ENCODE measurements at places on chromosomes 3 and 15.

DNA sequence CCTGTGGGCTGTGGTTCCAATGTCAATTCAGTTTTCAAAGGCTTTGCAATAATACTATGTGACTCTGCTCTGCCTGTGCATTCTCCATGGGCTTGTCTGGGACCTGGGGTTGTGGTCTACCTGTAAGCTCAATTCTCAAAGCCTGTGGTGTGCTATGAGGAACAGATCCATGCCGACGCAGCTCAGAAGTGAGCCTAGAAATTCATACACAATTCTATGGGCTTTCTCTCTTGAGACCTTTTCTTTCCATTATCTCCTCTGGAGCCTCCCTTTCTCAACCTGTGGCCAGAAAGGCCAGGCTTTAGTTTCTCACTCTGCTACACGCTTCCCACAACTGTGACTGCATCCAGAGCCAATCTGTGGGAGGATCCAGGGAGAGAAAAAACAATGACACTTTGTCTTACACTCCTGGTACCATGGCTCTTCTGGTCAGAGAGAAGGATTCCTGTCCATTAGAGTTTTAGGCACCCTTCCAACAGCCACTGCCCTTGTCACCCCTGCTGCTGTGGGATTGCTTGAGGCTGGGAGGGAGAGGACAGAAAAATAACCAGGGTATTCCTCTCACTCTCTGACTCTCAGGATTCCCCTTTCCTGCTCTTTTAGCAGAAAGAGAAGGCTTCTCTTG is 34.1 kb upstream of the KLF13 start:
- DNase-seq, result no peak

DNA sequence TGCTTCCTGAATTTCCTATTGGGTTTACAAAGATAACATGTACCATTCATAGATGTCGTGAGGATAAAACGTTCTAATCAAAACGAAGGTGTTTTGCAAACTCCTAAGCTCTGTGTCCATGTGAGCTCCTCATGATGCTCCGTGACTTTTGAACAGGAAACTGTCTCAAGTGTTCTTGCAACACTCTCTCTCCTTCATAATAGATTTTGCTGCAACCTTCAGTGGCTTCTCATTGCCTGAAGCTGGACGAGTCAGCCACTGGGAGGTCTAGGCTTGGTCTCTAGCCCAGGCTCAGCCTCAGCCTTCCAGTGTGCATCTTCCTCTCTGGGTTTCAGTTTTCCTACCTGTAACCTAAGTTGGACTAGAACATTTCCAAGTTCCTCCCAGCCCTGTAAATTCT is 18.7 kb upstream of the BCL2A1 start:
- DNase-seq, result no peak

- no peak for DNase-seq
These were observed 331.1 kb downstream of the CHST2 start for GRCh38 chr3:143450632-143451031.

- DNase-seq, result no peak
These were observed 128.9 kb upstream of the VEPH1 start for GRCh38 chr3:157632075-157632474.

DNA sequence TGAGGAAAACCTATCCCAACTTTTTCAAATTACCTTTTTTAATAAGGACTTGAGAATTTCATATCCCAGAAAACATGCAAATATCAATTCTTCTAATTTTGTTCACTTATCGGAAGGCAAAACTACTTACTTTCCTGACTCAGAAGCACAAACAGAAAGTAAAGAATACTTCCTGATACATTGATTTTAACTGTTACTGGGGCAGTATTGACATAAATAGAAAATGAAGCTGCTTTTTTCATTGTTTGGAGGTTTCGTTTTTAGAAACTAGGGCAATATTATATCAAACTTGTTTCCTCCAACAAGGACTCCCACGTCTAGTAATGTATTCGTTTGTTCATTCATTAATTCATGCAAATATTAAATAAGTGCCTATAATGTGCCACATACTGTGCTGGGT is 19.1 kb downstream of the PAQR9 start:
- DNase-seq, result no peak

DNA sequence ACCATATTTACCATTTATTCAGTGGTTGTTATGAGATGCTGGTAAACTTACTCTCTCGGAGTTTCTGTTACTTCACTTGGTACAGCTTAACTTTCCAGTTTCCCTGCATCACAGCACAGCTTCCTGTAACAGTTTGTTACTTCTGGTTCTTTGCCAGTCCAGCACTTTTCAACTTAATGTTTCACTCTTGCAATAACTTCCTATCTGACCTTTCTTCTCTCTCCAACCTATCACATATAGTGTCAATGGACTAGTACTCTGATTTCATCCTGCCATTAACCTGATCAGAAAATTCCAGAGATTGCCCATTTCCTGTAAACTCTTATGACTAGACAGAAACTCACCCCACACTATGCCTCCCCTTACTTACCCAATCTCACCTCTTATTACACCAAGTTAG is 3.9 kb upstream of the ATP11B start:
- no peak for DNase-seq

DNA sequence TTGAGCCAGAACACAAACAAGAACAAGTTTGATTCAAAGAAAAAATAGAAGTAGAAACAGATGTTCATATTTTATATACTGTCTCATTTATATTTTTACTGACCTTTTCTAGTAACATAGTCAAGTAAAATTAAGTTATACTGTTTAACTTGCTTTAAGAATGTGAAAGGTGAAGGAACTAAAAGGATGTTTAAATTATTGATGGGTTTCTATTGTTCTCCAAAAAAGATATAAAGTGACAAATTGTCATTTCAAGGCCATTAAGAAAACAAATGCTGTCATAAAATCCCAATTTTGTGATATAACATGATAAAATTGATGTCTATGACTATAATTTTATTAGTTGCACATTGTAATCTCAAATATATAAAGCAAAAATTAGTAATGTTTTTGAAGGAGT is 7.3 kb downstream of the GPR149 start:
- DNase-seq, result no peak

DNA sequence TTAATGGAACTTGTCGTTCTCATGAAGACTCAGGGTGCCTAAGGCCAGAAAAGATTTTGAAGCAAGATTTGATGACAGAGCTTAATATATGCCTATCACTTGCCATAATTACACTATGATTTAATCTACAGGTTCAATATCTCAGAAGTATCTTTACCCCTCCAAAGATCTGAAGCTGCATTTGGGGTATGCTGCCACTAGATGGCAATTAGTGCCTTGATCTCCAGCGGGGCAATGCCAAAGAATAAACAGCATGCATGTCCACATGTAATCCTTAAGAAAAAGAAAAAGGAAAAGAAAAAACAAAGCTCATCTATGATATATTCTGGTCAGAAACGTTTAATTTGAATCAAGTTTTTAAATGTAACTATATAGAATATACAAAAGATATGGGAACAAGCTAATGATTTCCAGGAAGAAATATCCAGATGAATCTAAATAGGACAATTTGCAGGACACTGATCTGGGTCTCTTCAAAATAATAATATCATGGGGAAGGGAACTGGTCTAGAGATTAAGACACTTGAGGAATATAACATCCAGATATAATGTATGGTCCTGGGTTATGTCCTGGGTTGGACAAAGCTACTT is 55.0 kb upstream of the SOX14 start:
- DNase-seq, result no peak

DNA sequence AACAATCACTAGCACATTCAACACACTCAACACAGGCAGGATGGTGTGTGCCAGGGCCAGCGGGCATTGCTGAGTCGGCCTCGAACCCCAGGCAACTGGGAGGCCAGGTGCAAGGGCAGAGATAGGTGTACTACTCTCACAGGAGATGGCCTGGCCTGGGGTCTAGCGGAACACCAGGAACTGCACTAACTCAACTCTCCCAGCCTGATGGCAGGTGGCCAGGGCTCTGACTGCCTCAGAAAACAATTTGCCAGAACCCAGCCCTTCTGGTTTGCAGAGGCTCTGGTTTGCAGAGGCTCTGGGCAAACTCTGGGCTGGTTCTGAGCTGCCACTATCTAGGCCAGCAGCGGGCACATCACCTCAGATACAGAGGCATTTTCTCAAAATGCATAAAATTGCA is 229.2 kb upstream of the CHRNA7 start:
- DNase-seq, result no peak

DNA sequence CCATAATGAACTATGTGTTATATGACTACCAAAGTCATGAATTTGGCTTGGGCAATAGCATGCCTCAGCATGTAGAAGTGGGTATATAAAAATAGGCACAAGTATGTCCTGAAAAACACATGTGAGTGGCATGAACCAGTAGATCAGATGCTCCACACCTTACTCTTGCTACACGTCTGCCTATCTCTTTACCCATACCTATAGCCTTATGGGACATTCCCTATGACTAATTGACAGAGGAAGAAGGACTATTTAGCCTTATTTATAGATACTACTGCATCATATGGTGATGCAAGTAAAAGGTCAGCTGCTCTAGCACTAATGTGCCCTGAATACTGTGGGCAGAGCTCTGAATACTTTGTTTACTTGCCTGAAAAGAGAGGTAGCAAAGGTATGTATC is 81.0 kb upstream of the ZPLD1 start:
- DNase-seq, result no peak

GRCh38 chr15:89747708-89748682 is 3.1 kb downstream of the MESP1 start:
- no peak for DNase-seq

DNA sequence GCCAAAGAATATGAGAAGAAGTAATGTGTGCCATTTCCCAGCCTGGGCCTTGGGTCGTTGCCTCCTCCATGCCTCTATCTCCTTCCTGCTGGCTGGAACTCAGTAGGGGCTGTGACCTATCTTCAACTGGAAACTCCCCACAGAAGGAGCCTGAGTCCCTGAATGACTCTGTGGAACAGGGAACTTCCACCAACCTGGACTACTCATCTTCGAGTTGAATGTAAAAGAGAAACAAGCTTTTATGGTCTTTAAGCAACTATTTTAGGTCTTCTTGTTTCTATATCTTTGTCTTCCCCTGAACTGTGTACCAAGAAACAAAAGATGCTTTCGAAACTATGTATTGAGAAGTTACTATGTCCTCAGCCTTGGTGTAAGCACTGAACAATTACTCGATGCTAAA is 355.3 kb upstream of the NR2F2 start:
- no peak for DNase-seq

DNA sequence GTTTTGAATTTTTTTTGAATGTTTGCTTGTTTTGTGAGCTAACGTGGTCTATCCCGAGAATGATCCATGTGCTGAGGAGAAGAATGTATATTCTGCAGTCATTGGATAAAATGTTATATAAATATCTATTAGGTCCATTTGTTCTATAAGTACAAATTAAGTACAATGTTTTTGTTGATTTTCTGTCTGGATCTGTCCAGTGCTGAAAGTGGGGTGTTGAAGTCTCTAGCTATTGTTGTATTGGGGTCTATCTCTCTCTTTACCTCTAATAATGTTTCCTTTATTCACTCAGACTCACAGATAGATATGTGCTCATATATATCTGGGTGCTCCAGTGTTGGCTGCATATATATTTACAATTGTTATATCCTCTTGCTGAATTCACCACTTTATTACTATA is 144.8 kb upstream of the SETMAR start:
- no peak for DNase-seq

DNA sequence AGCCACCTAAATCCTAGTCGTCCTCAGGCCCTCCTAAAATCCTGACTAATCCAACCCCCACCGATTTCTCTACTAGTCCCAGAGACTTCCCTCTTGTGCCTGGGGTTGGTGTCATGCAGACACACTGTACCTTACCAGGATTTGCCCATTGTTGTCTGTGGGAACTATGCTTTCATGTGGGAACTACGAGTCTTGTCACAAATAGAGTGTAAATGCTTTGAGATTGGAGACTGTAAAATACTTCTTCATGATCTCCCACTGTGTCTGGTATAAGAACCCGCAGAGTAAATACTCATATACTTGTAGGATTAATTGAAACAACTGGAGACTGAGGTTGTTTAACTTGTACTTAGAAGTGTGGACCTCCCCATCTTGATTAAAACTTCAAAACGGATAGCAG is 11.2 kb downstream of the B3GNT5 start:
- DNase-seq, result no peak

GRCh38 chr3:73353649-73354217 is 271.0 kb downstream of the PDZRN3 start:
- no peak for DNase-seq

DNA sequence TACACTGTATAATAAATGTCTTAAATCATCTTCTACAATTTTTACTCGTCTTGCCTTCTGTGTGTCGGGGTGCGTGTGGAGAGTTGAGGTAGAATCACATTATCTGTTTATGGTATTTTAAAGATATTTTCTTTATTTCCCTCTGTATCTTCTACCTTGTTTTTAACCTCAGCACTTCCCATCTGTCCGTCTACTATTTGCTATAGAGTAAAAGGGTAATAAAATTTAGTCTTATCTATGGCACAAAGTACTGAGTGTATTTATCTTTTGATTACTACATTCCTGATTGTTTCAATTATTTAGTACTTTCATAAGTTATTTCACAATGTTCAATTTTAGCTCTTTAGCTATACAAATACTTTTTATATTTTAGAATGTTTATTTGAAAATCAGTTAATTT is 62.2 kb downstream of the TRPC1 start:
- no peak for DNase-seq

- DNase-seq, result no peak
These were observed 15.5 kb upstream of the CMTM7 start for GRCh38 chr3:32376115-32376514.

GRCh38 chr15:64883100-64883581 is 28.6 kb upstream of the ANKDD1A start:
- DNase-seq, result no peak

GRCh38 chr15:40183636-40184463 is 23.0 kb downstream of the BUB1B start:
- no peak for DNase-seq

DNA sequence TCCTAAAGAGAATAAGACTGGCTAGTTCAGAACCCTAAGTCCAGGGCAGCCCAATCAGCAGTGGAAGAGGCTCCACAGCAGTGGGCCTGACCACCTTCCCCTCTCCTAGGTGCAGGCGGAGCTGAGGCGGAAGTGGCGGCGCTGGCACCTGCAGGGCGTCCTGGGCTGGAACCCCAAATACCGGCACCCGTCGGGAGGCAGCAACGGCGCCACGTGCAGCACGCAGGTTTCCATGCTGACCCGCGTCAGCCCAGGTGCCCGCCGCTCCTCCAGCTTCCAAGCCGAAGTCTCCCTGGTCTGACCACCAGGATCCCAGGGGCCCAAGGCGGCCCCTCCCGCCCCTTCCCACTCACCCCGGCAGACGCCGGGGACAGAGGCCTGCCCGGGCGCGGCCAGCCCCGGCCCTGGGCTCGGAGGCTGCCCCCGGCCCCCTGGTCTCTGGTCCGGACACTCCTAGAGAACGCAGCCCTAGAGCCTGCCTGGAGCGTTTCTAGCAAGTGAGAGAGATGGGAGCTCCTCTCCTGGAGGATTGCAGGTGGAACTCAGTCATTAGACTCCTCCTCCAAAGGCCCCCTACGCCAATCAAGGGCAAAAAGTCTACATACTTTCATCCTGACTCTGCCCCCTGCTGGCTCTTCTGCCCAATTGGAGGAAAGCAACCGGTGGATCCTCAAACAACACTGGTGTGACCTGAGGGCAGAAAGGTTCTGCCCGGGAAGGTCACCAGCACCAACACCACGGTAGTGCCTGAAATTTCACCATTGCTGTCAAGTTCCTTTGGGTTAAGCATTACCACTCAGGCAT is 33.7 kb downstream of the VIPR1 start:
- DNase-seq, result peak; percentile 62

Data from NCI-H510A (cell line).